ENCODE measurements at places on chromosomes 5 and 9.

DNA sequence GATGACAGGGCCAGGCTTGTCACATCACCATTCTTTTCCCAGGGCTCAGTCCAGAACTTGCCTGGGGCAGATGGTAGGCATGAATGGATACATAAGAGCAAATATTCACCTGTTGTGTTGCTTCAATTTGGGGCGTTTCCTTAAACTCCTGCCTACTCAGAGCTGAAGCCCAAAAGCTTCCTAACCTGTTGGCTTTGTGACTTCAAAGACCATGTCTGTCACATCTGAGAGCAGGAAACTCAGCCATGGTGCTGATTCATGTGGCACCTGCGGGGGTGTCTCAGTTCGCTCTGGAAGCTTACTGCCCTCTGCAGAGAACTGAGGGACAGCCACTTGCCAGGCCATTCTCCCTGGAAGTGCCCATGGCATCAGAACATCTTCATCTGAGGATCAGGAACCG, 246.6 kb downstream of the HSPA4 start:
- DNase-seq = no peak

DNA sequence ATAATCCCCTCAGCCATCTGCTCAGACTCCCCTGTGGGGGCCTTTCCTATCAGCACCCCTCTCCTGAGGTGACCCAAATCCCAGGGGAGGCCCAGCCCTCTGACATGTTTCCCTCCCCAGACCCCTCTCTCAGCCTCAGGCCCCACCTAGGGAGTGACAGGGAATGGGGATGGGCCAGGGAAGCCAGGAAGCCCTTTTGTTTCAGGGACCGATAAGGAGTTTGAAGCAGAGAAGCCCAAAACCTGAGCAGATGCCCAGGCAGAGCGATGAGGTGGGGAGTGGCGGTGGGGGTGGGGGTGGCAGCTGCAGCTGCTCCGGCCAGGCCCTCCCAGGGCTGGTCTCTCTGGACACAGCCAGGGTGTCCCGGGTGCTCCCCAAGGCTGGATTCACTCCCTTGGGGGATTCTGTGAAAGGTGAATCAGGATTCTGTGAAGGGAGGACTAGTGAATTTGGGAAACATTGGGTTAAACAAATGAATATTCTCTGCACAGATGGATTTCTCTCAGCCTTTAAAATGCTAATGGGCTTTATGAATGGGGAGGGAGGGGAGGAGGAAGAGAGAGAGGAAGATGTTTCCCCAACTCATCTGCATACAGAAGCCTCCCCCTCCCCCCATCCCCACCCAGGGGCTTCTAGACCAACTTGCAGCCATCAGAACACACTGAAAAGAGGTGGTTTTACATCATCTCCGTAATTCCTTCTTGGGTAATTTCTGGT, 17.4 kb downstream of the AKNA start:
- no peak for DNase-seq

GRCh38 chr5:18984559-18985080, 1003.4 kb downstream of the CDH18 start:
- DNase-seq = no peak

- DNase-seq = no peak
Measured at GRCh38 chr5:81852291-81853029, 101.6 kb upstream of the SSBP2 start.

DNA sequence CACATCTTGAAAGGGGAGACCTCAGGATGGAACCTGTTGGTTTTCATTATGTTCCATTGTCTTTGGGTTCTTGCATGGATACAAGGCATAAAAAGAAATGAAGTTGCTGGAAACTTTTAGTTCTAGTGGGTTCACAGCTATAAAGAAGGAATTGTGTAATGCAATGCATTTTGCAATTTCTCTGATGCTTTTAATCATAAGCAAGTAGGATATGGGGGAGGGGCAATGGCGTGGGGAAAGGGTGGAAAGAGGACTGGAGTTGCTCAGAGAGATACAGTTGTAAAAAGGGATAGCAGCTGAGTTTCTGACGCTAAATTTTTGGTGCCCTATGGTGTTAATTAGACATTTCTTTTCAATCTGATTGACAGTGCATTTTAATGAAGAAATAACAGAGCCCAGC, 88.6 kb upstream of the FANCC start:
- DNase-seq = no peak

- no peak for DNase-seq
Measured at GRCh38 chr5:146884066-146884626, 5.6 kb upstream of the PPP2R2B start.

DNA sequence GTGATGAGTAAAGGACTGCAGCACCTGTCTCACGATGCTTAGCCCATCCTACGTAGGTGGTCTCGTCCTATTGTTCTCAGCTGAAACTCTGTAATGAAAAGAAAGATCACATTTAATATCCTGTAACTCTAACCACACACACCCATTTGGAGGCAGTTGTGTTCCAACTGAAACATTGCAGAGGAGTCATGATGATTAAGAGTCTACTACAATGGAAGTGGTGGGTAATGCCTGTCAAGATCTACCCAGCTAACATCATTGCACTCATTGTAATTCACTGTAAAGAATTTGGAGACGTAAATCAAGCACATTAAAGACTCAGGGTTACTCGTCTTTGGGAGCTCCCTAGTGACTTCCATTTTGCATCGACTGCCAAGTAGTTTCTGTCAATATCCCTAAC, 106.0 kb upstream of the PTPN3 start:
- DNase-seq = no peak

- DNase-seq = no peak
Measured at GRCh38 chr9:22374051-22374450, 72.6 kb upstream of the DMRTA1 start.

DNA sequence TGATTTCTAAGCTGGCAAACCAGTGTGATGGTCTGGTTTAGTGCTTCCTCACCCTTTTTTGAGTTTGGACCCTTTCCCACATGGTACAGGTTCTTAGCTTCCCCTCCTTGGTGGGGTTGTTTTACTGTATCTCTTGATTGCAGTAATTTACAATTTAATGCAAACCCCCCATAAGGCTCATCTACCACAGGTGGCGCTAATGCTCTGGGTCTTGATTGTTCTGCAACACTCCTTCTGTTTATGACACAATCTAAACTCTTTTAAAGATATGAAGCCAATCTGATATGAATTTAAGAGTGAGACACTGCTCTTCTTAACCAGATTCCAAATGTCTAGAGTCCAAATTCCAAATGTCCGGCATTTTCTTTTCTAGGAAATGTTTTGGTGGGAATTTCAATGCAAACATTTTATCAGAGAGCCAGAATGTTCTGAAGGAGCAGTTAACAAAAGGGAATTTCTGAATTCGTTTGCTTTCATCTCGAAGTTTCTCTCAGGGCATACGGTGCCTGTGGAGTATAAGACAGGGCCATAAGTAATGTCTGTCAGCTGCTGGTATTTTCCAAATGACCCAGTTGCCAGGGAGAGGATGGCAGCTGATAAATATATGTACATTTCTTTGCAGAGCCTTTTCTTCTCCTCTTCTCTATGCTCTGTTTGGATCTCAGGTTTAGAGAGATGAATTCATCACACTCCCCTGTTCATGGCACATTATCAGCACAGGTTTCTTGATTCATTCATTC, 246.8 kb downstream of the ARHGAP26 start:
- no peak for DNase-seq

DNA sequence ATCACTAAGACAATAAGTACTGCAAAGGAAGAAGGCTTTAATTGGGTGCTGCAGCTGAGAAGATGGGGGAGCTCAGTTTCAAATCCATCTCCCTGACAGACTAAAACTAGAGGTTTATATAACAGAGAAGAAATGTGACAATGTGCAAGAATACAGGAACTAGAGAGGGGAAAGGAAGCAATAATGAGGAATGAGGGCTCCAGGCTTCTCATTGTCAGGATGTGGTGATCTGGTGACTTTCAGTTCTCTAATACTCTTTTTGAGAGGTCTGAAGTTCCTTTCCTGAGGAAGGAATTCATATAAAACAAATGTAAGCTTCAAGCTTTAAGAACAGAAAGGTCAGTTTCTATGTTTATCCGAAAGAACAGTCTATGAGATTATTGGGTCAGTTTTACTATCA, 42.5 kb upstream of the SPATA31E1 start:
- DNase-seq = no peak

DNA sequence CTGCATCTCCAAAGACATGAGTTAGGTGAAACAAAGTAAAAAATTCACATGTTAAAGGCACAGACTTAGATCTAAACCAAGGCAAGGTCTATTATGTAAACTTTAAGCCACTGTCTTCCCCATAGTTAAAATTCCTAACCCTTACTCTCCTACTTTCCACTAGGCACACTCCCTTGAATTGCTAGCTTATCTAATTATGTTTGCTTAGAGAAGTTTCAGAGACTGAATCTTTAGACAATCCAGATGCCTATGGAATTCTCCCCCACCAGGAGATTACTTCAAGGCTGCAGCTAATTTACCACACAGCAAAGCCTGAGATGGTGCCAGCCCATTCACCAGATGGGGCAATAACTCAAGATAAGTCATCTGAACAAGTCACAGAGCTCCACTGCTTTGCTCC, 803.1 kb upstream of the COX7C start:
- DNase-seq = no peak

- no peak for DNase-seq
Measured at GRCh38 chr9:129547063-129547462, 73.8 kb downstream of the C9orf50 start.

DNA sequence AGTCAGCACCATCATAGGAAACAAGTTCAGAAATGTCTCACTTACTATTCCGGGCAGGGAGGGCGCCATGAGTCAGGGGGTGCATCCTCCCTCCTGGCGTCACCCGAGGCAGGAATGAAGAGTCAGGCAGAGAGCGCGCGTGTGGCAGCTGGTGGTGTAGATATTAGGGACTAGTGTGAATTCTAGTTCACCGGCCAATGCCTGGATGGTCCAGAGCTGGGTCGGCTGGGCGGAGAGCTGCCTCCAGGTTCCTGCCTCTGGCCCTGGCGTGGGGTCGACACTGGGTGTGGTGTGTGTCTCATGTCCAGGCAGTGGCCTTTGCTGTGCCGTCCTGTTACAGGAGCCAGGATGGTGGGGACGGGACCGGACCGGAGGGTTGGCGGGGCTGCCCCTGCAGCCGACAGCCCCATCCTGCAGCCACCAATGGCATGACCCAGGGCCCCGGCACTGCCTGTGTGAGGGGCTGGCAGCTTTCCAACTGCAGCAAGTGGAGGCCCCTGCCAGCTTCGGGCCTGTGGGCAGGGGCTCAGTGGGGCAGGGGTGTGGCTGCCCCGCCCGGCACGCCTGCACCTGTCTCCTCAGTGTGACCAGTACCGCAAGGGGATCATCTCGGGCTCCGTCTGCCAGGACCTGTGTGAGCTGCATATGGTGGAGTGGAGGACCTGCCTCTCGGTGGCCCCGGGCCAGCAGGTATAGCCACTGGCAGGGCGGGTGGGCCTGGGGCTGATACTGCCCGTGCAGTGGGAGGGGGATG, 9.1 kb downstream of the DIPK1B start:
- no peak for DNase-seq

- no peak for DNase-seq
Measured at GRCh38 chr5:172106511-172107356, 81.3 kb downstream of the STK10 start.

GRCh38 chr5:2755681-2756171, 4.2 kb upstream of the IRX2 start:
- DNase-seq = no peak

GRCh38 chr5:63217422-63217821, 638.8 kb downstream of the LRRC70 start:
- no peak for DNase-seq

- DNase-seq = no peak
Measured at GRCh38 chr5:76790632-76791290, 28.1 kb upstream of the F2RL1 start.

- DNase-seq = no peak
Measured at GRCh38 chr9:26535151-26535550, 357.5 kb downstream of the CAAP1 start.

DNA sequence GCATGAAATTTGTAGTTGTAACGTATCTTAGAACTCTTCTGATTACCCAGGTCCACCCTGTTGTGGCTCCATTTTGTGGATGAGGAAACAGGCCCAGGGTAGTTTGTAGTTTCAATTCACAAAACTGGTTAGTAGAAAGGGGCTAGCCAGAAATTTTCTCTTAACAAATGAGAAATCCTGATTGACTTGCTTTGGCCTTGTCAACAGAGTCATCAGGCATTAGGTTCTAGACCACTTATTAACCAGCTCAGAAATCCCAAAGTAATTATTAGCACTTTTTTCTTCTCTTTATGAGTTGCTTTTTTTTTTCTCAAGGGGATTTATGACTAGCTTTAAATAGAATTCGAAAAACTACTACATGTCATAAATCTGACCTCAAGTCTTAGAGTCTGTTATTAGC, 160.2 kb downstream of the SH3GL2 start:
- no peak for DNase-seq

GRCh38 chr5:110738503-110738811, 350 bp upstream of the SLC25A46 start:
- no peak for DNase-seq

DNA sequence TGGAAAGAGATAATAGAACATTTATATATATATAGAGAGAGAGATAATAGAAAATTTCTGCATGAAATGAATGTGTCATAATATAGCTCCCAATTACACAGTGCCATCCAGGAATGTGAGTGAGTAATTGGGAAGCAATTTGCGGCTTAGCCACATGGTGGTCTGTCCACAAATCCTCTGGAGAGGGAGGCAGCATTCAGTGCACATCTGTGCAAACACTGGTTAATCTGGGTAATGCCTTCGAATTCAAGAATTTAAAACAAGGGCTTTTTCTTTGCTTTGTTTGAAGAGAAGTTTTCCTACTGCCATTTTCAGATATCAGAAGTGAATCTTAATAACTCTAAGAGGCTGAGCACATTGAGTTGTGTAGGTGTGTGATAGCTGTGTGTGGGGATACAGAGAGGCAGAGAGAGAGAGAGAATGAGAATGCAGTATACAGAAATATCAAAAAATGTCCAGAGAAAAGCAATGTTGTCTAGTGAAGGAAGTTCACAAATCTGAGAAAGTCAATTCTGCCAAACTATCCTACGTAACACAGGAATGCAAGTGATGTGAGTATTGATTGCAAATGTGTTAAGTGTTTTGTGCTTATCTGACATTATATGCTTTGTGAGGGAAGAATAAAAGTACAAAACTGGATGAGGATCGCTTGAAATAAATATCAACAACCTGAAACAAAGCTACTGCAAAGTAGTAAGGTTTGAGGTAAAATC, 134.6 kb downstream of the EDIL3 start:
- no peak for DNase-seq

GRCh38 chr5:96146675-96147074, 185.0 kb upstream of the ELL2 start:
- no peak for DNase-seq

GRCh38 chr9:94056442-94056974, 27.8 kb upstream of the PTPDC1 start:
- no peak for DNase-seq

GRCh38 chr9:81613002-81613812, 76.1 kb downstream of the TLE1 start:
- no peak for DNase-seq

GRCh38 chr5:133265720-133266526, 214.1 kb downstream of the HSPA4 start:
- no peak for DNase-seq

DNA sequence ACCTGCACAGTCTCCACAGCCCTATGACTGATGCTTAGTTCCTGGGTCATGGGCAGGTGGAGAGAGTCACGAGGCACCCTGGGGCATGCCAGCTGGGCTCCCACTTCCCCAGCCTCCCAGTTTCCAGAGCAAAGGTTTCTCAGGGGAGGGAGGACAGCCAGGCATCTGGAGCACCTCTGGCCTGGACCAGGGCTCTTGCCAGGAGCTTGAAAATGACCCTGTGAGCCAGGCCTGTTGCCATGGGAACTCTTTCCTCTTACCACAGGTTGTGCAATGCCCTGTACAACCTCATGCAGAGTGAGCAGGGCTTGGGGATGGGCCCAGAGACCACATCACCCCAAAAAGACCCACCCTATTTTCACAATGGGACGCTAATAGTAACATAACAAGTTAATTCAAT, 113.1 kb downstream of the PSD2 start:
- no peak for DNase-seq

GRCh38 chr5:56039985-56040384, 45.2 kb upstream of the IL6ST start:
- no peak for DNase-seq
